ENCODE measurements at places on chromosomes 1 and 21.

DNA sequence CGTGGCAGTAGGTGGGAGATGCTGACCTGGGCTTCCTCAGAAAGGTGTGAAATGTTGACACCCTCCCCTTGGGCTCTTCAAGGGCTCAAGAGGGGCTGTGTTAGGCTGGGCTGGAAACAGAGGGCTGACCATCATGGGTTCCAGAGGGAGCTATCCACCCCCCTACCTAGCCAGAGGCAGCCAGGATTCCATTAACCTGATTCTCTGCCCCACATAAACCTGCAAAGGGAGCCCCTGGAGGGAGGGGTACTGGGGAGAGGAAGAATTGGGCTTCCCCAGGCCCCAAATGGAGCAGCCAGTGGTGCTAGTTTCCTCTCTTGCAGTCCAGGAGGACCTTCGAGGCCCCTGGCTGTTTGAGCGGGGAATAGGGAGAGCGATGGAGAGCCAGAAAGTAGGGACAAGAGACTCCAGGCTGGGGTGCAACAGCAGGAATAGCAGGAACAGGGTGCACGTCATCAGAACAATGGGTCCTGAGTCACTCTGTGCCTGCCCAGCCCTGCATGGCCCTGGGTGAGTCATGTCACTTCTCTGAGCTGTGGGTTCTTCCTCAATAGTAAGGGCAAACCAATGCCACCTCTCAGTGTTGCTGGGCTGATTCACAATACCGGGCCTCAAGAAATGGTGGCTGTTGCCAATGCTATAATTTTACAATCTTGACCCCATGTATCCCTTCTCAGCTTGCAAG is 121.2 kb downstream of the EPHB2 start:
- DNase-seq: no peak

DNA sequence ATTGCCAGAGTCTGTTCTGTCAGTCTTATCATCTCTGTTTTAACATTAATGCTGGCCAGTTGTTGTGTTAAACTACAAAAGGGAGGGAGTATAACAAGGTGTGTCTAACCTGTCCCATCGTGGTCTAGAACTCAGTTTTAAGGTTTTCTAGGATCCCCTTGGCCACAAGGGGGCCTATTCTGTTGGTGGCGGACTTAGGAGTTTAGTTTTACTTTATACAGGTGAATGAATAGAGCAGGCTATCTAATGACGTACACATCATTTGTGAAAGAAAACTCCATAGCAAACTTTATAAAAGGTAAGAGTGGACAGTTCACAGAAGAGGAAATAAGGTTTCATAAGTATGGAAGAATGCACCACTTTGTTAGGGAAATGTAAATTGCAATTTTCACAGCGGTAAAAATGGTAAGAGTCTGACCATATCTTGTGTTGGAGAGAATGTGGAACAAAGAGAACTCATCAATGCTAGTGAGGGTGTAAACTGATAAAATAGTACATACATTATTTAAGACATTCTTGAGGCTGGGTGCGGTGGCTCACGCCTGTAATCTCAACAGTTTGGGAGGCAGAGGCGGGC is 2.5 kb upstream of the ATF6 start:
- no peak for DNase-seq

DNA sequence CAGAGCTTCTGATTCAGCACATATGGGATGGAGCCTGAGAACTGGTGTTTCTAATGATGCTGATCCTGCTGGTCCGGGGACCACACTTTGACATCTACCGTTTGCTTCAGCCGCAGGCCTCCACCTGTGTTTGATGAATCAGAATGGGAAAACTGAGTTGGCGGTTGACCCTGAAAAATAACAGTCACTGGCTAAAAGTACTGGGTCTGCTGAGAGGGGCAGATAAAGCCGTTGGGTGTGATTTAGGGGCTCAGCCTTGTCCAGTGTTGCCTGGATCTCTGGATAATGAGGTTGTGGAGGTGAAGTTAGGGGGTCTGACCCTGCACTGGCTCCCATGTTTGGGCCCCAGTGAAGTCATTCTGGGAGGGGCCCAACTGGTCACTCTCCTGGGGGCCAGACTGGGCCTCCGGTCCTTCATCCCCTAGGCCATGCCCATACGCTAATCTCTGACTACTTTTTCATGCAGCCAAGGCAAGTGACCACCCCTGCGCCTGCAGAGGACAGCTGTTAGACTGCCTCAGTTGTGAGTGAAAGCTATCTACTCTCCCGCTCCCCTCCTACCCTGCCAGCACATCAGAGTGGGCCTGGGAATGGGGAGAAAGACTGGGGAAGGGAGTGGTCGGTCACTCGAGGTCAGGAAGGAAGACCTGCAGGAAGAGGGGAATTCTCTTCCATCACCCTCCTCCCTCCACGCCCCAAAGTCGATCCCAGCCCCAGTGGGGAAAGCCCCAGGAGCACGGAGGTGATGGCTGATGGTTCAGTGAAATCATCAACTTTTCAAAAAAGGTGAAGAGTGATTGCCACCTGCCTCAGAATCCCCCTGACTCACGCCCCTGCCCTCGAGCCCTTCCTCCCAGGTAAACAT is 27.7 kb downstream of the VASH2 start:
- DNase-seq: no peak

DNA sequence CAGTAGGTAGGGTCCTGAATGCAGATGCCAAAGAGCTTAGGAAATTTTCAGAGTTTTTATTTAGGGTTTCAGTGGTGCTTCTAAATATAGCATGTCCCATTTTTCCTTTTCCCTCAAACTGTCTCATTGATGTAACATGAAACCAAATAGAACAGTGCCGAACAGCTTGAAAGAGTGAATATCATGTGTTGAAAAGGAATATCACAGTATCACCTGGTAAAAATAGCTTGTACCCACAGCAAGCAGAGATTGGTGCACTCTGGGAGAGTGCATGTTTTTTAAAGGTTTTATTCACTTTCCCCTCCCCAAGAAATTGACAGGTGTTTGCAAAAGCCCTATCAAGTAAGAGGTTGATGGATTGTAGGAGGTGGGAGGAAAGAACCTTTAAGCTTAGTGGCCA is 41.9 kb upstream of the ELAVL4 start:
- DNase-seq: no peak
